Activated B cell treated with CpG ODN at 0.5 μM for 24 hours (primary cell): ENCODE measurements at places on chromosomes 11 and 22. TPM values are rescaled to one million over a fixed set of nuclear protein-coding genes. Genes with fewer than 3 reads are reported as not detected.

The KRTAP5-9 gene
- 0.37 and 0.53 TPM in 2 replicates for total RNA-seq

The LRFN4 gene
- 3.4 and 3.8 TPM in 2 replicates for total RNA-seq

The SLC35F2 gene
- total RNA-seq: 20.5 and 21.9 TPM in 2 replicates

The OR5P2 gene
- not detected in 2 replicates for total RNA-seq

The MUS81 gene
- total RNA-seq: 73.8 and 83.1 TPM in 2 replicates

- no peak for DNase-seq
These were observed 3.8 kb downstream of the CSNK1E start for GRCh38 chr22:38313384-38313955.

DNA sequence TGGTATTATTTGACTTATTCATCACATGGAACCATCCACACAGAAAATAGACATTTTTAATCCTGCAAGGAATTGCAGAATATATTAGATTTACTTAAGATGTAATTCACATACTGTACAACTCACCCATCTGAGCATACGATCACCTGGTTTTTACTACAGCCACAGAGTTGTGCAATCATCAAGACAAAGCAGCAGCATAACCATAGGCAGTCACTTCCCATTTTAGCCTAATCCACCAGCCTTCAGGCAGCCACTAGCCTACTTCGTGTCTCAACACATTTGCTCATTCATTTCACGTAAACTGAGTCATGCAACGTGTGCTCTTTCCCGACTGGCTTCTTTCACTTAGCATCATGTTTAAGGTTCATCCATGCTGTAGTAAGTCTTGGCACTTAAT lies 23.0 kb downstream of the PIWIL3 start:
- DNase-seq: no peak

GRCh38 chr11:9969068-9969467 lies 305.2 kb downstream of the SWAP70 start:
- DNase-seq: no peak

GRCh38 chr11:120605469-120605868 lies 93.9 kb downstream of the GRIK4 start:
- no peak for DNase-seq

GRCh38 chr11:95790933-95791708 lies 823 bp downstream of the CEP57 start:
- DNase-seq: no peak

DNA sequence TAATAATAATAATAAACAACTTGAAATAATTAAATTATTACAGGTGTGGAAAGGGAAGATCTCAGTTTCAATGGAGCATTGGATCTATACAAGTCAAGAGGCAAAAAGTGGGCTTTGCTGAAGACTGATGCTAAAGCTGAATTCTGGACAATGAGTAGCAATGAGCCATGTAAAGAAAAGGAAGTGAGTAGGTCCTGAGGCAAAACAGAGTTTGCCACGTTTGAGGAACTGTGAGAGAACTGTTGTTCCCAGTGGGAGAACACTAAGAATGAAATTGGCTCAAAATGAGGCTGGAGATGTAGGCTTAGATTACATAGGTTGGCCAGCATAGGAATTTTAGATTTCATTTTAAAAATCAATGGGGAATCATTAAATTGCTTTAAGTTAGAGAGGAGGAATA lies 33.9 kb upstream of the TEAD1 start:
- DNase-seq: no peak

GRCh38 chr11:28464252-28464867 lies 356.2 kb downstream of the METTL15 start:
- DNase-seq: no peak

- DNase-seq: no peak
These were observed 46.2 kb upstream of the CSTF3 start for GRCh38 chr11:33207408-33207985.
